Head of caudate nucleus (tissue), 42 donors: ENCODE measurements at places on chromosomes 6 and 20.

DNA sequence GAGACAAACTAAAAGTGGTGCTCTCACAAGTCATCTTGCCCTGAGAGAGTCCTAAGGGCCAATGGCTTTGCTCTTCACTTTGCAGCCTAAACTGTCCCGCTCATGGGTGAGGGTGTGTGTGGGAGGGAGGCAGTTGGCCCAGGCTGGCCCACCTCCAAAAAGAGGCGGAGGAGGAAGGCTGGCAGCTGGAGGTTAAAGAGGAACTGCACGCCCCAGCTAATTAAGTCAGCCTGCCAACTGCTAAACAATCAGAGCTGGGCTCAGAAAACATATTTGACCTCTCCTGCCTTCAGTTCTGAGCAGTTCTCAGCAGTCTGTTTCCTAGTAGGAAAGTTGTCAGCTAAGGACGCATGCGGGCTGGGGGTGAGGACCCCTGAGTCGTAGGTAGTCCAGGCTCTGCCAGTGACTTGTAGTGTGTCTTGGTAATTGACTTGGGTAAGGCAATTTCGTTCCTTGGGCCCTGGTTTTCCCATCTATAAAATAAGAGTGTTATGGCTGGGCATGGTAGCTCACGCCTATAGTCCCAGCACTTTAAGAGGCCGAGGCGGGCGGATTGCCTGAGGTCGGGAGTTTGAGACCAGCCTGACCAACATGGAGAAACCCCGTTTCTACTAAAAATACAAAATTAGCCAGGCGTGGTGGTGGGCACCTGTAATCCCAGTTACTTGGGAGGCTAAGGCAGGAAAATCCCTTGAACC is 17.0 kb downstream of the GSS start:
- DNase-seq, result peak; percentile 46

DNA sequence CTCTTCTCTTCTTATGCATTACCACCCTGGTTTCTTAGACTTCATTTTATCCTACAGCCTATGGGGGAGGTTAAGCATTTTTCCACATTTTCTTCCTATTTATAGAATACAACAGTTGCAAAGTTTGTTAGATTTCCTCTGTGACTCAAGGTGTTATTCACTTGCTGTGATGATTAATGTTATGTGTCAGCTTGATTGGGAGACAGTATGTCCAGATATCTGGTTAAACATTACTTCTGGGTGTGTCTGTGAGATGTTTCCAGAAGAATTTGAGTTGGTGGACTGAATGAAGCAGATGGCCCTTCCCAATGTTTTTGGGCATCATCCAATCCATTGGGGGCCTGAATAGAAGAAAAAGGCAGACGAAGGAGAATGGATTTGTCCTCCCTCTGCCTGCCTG is 131.3 kb downstream of the C6orf118 start:
- no peak for DNase-seq

DNA sequence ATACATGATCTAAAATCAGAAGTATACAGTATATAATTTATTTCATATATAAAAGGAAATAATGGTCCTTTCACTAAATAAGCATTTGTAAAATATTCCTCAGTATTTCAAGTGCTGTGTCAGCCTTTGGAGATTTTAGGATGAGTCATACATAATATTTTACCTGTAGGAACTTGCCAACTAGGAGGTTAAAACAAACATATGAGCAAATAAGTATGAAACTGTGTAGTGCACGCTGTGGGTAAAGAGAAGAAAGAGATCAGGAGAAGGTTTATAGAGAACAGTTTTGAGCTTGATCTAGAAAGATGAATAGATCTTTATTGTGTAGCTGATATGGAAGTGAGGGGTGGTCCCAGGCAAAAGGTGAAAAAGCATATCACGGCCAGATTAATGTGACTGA is 169.9 kb upstream of the RNF217 start:
- no peak for DNase-seq

DNA sequence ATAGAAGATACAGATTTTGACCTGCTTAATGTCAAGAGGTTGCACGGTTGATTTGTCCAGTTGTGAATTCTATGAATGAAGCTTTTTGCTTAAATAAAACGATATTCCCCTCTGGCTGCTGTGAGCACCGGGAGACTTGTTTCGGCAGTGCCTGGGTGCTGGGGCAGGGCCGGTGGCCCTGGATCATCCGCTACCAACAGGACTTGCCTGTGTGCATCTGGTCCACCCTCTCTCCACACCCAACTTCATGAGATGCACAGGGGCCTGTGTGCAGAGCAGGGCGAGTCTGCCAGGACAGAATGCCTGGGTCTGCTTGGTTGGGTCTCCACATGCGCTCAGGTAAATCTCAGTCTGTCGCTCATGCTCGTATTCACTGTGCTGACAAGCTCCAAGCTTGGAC is 65.5 kb downstream of the TSHZ2 start:
- no peak for DNase-seq

DNA sequence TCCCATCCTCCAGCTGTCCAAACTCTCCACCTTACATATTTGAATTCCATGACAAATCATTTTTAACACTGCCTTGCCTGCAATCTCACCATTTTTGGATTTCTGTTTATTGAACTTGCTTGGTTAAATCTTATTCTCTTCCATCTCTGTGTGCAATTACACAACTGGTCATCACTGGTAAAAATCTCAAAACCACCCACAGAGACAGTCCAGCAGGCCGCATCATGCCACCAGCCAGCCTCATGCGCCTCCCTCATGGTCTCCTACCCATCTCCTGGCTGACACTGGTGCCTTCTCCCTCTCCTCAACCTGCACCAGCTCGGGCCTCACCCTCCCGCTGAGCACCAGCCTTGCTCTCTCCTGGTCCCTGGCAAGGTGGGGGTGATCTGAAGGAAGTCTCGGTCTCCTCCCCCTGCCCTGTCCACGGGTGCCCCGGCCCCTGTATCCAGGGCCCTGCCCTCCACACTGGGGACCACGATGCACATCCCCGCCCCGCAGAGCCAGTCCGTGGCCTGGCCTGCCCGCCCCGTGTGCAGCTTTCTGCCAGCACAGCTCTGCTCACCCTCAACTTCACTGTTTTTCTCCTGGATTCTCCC is 92.0 kb downstream of the THBS2 start:
- no peak for DNase-seq

DNA sequence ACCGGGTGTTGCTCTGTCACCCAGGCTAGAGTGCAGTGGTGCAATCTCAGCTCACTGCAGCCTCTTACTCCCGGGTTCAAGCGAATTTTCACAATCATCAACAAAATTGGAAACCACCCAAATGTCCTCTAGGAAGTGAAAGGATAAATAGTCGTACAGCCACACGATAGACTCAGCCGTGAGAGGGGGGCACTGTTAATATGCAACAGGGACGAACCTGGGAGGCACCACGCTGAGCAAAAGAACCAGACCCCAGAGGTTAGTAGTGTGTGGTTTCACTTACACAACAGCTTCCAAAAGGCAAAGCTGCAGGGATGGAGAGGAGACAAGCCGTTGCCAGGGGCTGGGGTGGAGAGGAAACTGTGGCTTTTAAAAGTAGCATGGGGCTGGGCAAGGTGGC is 30.1 kb upstream of the NTSR1 start:
- no peak for DNase-seq

DNA sequence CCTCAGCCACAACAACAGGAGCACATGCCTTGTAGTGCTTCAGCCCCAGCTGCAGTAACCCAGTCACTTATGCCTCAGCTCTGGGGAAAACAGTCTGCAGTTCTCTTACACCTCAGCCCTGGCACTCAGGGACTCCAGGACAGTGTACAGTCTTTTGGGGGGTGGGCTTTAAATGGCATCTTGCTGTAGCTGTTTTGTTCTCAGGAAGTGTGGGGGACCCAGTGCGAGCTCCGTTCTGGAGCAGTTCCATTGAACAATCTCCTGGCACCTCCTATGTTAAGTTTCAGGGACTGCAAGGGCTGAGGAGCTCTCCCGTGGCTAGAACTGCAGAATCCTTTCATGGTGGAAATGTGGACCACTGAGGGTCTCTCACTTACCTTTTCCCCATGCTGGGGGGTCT is 55.2 kb downstream of the PLCG1 start:
- no peak for DNase-seq

GRCh38 chr6:89475634-89476033 is 42.7 kb downstream of the ANKRD6 start:
- no peak for DNase-seq

- no peak for DNase-seq
These were observed 200.3 kb downstream of the RNGTT start for GRCh38 chr6:88763160-88763559.

- no peak for DNase-seq
These were observed 1172.2 kb upstream of the CITED2 start for GRCh38 chr6:140546640-140547039.

DNA sequence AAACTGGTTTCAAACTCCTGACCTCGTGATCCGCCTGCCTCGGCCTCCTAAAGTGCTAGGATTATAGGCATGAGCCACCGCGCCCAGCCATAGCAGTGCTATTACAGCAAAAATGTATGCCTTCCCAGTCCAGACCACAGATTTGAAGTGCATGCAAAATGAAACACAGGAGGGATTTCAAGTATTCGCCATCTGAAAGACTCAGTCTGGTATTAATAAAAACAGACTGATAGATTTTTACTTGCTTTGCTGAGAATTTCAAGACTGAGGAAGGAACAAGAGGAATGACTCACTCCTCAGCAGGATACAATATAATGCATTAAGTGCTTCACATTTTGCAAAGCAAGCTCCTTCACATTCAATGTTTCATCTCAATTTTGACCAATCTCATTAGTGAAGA is 134.9 kb downstream of the TMEM200A start:
- DNase-seq, result no peak

- DNase-seq, result no peak
These were observed 52.6 kb downstream of the FIG4 start for GRCh38 chr6:109743739-109744138.

GRCh38 chr6:98945311-98946115 is 2.2 kb downstream of the FBXL4 start:
- DNase-seq, result no peak

GRCh38 chr6:107732461-107732860 is 91.7 kb downstream of the SCML4 start:
- DNase-seq, result no peak

DNA sequence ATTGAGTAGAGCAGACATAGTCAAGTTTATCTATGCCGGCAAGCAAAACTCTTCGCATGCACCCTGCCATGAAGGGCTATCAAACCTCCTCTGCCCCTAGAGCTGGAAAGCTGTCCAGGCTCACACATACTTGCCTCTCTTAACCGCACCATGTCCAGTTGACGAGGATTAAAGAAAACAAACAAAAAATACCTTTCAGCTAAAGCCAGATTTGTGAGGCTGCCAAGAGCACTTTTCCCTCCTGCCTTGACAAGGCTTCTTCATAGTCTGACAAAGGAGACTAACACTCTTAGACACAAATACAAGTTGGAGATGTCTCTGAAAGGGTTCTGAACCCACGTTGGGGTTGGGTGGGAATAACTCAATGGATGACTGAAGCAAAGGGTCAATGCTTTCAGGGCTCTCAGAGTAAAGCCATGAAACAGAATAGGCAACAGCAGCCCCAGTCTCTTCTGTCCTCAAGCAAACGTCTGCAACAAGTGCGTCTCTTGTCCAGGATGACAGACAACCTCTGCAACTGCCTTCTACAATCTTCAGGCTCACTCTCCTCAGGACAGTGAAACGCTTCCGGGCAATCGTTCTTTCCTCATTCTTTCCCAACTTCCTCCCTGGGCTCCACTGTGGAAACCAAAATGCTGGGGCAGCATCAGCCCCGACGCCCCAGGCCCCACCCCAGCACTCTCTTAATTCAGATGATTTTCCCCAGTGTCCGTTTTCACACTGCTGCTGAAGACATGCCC is 57.8 kb downstream of the AGPAT4 start:
- no peak for DNase-seq

DNA sequence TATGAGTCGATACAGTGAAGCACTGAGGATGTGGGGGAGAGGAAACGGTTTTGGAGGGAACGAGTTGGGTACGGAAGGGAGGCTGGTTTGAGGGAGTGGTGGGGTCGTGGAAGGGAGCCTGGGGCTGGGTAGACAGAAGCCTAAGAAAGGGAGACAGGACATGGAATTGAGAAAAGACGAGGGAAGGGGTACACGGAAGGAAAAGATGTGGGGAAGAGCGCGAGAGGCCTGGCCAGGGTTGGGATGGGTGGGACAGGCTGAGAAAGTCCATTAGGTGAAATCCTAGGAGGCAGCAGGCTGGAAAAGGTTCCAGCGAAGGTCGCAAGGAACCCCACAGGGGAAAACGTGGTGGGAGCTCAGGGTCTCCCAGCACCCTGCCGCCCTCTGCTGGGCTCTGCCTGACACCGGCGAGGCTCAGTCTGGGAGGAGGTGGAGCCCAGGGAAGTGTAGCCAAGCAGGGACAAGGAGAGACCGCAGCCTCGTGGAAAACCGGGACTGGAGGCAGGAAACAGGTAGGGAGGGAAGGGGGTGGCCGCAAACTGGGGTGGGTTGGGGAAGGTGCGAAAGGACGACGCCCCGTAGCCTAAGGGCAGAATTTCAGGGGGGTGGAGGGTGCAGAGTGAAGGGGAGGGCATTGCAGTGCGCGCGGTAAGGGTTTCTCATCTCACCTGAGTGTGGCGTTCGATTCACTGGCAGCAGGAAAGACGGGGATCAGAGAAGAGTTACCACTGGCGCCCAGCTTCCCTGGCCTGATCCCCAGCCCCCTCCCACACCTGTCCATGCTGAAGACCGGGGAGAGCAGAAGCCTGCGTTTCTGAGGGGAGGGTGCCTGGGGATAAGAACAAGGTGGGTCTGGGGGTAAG is 4.3 kb downstream of the GABBR1 start:
- DNase-seq, result peak; percentile 88

GRCh38 chr20:5608442-5609161 is 141.6 kb upstream of the SHLD1 start:
- DNase-seq, result no peak

DNA sequence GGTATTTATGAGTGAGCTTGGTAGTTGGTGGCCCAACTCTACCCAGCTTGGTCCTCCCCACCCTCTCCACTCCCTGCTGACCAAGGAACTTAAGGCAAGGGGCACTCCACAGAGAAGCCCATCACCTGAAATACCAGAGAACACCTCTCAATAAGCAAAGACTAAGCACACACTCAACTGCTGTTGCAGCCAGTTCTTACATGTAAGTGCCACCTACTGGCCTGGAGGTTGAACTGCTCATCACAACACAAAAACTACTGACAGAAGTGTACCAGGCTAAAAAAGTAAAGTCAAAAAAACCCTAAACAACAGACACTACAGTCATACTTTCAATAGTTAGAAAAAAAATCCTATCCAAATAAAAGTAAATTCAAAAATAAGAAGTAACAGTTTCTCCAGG is 146.2 kb downstream of the FAM83B start:
- DNase-seq, result no peak

- no peak for DNase-seq
These were observed 45.2 kb downstream of the ANKEF1 start for GRCh38 chr20:10079964-10080363.

DNA sequence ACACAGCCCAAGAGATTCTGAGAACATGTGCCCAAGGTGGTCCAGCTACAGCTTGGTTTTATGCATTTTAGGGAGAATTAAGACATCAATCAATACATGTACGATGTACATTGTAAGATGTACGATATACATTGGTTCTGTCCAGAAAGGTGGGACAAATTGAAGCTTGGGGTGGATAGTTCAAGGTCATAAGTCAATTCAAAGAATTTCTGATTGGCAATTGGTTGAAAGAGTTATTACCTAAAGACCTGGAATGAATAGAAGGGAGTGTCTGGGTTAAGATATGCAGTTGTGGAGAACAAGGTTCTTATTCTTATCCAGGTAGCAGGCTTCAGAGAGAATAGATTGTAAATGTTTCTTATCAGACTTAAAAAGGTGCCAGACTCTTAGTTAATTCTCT is 31.8 kb upstream of the LCA5 start:
- no peak for DNase-seq
